HAP-1 (cell line): ENCODE measurements at places on chromosomes 1 and 21.

DNA sequence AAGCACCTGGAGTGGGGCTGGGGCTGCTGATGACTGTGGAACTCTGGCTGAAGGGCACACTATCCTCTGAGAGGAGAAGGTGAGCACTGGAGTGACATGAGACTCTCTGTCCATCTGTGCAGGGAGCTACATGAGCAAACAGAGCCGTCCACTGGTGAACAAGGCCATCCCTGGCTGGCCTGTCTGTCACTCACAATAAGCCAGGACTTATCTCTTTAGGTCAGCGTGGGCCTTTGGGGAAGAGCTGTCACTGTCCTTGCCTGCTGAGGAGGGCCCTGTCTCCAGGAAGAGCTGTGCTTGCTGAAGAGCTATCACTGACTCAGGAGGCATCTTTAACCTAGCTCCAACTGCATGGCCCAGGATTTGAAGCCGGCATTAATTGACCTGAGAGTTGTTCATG lies 82.1 kb downstream of the FOXD2 start:
- no peak for DNase-seq

DNA sequence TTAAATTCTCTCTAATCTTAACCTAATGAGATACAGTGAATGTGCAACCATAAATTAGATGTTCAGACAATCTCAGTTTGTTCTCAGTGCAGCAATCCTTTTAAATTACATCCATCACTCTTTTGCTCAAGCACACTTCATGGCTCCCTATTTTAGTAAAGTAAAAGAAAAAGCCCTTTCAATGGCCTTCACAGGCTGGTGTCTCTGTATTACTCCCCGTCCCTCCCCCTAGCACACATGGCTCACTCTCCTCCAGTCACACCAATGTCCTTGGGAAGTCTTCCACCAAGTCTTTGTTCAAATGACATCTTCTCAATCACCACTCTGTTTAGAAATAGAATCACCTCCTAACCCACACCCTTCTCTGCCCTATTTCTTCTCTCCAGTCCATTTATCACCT lies 60.3 kb upstream of the RGS7 start:
- DNase-seq: no peak

DNA sequence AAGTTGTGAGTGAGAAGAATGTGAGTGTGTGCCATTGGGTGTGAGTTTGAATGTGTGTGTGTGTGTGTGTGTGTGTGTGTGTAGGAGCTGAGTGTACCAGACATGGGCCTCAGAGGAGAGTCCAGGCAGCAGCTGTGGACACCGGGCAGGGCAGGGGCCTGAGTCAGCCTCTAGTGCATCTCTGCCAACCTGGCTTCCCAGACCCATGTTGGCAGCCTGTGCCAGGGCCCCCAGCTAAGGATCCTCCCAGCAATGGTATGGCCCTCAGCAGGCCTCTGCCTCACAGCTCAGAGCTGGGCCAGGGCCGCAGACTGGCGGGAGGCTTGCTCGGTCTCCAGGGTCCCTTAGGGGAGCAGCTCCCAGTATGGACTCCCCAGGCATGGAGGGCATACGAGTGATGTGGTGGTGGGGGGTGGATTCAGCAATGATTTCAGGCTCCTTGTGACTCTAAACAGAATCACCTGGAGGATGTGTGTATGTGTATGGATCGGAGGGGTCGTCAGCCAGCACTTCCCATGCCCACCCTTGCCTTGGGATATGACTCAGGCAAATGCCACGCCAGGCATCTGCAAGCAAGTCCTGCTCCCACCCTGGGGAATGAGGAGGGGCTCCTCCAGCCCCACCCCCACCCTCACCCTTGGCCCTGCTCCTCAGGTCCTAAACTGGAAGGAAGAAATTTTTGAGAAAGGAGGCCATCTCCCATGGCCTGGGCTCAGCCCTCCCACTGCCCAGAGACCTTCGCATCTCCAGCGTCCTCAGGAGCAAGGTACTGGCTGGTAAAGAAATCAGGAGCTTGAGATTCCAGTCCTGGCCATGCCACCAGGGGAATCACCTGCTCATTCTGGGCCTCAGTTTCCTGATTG lies 1.8 kb upstream of the FOXO6 start:
- DNase-seq: no peak

GRCh38 chr1:20366056-20366462 lies 75.4 kb downstream of the VWA5B1 start:
- DNase-seq: no peak

GRCh38 chr1:154862907-154863306 lies 7.2 kb downstream of the KCNN3 start:
- no peak for DNase-seq

DNA sequence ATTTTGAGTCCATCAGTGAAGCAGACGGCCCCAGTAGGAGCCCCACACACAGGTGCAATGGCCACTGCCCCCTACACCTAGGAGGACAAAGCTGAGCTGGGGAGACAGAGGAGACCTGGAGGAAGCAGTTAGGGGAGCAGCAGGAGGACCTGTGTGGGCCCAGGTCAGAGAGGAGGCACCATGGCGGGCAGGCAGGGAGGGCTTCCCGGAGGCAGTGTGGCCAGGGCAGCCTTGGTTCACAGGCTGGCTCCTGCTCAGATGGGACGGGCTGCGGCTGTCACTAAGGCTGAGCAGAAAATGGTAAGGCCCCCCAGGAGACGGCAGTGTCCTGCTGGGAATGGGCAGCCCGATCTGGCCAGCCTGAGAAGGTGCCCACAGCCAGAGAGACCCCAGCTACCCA lies 15.4 kb downstream of the MEGF6 start:
- DNase-seq: no peak

GRCh38 chr1:47894410-47895278 lies 102.5 kb downstream of the TRABD2B start:
- peak; percentile 15 for DNase-seq

DNA sequence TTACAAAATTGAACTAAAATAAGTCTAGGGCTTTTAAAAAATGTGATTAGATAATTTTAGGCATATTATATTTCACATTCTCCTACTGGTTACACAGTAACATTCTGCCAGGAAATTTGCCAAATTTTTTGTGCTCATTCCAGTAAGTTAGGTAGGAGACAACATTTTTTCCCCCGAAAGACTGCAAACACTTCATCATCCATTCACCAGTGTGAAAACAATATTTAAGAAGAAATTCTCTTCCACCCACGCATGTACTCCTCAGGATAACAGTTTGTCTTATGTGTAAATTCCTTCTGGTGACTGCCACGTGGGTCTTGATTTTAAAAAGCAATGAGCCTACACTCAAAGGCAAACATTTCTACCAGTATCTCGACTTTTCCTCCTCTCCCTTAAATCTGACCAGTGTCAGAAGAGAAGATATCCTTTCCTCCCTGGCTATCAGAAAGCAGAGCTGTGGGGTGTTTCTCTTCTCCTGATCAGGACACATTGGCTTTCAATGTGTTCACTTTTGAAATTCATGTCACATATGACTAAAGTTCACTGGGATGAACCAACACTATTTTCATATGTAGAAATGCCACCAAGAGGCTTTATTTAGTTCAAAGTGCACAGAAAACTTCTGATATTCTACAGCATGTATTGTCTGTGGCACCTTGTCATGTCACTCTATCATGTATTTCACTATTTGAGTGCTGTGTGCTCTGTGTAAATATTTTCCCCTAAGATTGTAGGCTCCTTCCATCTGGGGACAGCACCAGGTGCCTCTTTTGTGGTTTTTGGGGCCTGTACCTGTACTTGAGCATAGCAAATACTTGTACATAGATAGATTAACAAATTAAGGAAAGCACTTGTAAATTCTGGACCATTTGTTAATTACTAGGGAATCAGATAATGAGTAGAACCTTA lies 38.6 kb downstream of the LHX9 start:
- DNase-seq: no peak

DNA sequence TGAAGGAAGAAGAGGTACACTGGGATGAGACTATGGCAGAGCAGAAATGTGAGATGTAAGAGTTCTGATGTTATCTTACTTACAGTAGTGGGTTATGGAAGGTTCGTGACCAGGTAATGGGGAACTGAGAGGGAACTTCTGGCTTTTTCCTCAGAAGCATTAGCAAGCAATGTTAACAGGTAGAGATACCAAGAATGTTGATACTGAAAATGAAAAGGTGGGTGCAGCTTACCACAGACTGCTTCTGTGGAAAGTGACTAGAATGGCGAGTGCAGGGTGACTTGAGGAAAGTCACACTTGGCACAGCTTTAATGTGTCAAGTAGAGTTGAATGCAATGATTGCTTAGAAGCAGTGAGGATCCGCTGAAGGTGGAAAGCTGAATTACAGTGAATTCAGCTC lies 70.8 kb downstream of the PLA2G4A start:
- DNase-seq: no peak

- DNase-seq: no peak
Measured at GRCh38 chr1:71522721-71523120, 441.9 kb upstream of the ZRANB2 start.

DNA sequence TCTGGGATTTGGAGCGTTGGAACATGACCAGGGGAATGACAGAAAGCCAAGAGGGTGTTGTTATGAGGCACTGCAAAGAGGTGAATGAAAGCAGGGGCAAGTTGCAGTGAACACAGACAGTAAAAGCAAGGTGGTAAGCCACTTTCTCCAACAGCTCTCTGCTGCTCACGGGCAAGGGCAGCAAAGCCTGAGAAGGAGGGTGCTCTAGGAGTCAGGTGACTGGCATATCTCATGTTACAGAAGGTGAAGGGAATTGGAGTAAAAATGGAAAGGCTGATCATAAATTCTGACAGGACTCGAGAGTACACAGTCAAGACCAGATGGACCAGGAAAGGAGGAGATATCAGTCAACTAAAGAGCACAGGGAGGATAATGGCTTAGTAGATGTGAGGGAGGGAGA lies 14.5 kb downstream of the VAV3 start:
- DNase-seq: no peak

DNA sequence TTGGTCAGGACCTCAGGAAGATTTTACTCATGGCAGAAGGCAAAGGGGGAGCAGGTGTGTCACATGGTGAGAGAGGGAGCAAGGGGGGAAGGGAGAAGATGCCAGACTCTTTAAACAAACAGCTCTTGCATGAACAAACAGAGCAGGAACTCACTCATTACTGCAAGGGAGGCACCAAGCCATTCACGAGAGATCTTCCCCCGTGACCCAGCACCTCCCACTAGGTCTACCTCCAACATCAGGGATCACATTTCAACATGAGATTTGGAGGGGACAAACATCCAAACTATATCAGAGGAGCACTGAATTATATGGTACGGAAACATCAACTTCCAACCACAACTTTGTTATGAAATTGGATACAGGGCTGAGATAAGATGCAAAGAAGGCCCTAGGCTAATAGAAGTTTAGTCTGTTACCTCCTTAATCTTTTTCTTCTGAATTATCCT lies 164.9 kb downstream of the ST6GALNAC3 start:
- DNase-seq: no peak

DNA sequence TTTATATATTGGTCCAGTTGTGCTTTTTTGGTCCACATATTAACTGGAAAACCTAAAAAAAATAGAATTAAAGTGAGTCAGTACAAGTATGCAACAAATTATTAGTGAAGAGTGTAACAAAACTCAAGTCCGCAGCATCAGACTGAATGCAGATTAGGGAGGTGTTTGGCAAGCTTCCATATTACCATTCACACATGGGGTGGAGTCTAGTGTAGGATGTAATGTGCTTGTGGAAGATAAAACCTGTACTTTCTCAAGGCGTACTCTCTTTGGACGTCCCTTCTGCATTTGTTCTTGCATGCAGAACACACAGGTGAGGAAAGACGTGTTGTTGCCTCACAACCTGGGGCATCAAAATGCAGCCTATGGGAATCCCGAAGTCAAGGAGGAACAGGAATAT lies 668.7 kb downstream of the MRPL39 start:
- no peak for DNase-seq

- DNase-seq: no peak
Measured at GRCh38 chr21:43811262-43812105, 22.1 kb downstream of the RRP1 start.

DNA sequence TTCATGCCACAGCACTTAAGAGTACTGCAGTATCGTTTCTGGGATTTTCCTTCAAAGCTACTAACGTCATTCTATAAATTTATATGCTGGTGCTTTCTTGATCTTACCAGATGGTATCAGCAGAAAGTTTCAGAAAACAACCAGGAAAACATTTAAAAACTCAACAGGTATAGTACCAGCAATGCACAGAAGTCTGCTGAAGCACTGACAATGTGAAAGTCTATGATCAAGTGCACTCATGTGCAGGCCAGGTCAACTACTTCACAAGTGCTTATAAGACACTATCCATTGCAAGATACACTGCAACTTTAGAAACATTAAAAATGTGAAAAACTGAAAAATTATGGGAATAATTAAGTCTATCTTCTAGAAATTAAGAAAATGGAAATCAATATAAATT lies 34.7 kb downstream of the LYST start:
- no peak for DNase-seq

DNA sequence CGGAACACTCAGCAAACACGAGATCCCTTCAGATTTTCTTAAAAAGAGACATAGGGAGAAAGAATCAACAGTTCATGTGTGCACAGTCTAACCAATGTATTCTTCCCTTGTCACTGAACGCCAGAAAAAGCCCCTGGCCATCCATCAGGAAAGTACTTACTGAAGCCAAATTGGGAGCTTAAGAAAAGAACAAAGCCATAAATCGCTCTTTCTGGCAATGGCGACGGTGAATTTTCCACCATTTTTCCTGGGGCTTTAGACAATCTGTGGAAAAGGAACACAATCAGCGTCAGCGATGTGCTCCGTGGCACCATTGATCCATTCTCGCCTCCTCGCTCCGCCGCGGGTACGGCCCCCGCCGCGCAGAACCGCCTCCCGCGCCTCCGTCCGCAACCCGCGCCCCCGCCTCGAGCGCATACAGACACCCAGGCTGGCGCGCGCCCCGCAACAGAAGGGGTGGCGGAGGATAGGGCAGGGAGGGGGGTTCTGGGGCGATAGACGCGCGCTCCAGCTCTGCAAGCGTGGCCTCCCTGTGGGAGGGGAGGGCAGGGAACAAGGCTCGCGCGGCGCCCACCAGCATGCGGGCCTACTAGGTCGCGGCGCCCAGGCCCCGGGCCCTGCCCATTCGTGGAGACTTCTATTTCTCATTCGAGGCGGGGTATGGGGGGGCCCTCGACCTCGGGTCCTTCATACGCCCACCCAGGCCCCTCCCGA lies 440 bp downstream of the PIGP start:
- peak; percentile 75 for DNase-seq

DNA sequence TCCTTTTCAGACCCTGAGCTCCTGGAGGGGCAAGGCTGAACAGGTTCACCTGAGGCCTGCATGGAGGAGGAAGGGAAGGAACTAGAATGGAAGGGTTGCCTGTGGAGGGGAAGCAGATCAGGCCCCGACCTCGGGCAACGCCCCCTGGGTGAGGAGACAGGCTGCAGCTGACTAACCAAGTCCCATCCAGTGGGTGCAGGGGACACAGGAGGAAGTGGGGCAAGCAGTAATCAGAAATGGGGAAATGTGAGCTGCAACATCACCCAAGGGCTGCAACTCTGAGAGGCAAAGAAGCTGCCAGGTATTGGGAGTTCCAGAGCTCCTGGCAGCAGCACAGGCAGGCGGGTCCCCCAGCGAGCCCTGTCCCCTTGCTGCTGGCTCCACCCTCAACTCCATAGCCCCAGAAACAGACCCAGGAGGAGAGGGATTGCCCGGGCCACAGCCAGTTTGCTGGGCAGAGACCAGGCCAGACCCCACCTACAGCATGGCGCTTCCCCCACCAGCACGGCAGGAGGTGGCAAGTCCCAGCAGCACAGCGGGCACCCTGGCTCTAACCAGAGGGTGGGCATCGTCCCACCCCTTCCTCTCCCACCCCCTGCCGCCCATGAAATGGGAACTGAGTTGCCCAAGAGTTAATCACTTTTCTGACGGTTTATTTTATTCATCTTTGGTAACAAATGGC lies 38.5 kb downstream of the MRPL37 start:
- no peak for DNase-seq

- DNase-seq: no peak
Measured at GRCh38 chr1:202416641-202417040, 68.1 kb downstream of the PPP1R12B start.
